CD4-positive, alpha-beta T cell treated with Interleukin-15 for 4 hours (primary cell): ENCODE measurements at places on chromosomes 12 and 14.

DNA sequence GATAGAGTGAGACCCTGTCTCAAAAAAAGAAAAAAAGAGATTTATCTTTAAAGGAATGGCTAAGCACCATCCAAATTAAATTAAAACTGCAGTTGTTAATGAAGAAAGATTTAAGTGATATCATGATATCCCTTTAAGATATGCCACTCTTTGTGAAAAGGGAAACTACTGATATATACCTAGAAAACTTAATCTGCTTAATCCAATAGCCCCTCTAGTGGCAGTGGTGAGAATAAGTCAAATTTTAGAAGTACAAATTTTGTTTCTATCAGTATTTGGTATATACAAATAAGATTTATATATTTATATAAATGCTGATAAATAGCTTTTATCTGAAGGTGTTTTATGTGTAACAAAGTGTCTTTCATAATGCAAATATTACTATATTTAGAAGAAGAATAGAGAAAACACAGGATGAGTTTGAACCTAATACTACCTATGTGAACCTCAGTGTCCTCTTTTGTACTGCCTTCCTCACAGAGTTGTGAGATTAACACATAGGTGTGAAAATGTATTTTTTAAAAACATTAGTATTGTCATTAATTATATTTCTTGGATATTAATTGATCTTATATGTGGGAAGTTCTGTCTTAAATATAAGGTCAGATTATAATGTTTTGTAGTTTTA is 51.4 kb upstream of the GARIN2 start:
- no peak for DNase-seq

DNA sequence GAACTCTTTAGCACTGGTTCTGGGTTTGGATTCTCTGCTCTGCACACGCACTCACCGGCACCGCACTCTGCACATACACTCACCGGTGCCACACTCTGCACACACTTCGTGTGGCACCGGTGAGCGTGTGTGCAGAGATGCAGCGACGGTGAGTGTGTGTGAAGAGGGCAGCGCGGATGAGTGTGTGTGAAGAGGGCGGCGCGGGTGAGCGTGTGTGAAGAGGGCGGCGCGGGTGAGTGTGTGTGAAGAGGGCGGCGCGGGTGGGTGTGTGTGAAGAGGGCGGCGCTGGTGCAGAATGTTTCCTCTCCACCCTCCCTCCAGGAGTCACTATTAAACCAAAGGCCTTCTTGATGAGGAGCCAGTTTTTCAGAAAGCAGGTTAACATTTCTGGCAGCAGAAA is 49.2 kb upstream of the MMP17 start:
- DNase-seq, result no peak

- no peak for DNase-seq
Observed at GRCh38 chr14:51430079-51430478, 190.0 kb downstream of the TMX1 start.

- DNase-seq, result no peak
Observed at GRCh38 chr14:95303552-95303951, 16.2 kb downstream of the CLMN start.

DNA sequence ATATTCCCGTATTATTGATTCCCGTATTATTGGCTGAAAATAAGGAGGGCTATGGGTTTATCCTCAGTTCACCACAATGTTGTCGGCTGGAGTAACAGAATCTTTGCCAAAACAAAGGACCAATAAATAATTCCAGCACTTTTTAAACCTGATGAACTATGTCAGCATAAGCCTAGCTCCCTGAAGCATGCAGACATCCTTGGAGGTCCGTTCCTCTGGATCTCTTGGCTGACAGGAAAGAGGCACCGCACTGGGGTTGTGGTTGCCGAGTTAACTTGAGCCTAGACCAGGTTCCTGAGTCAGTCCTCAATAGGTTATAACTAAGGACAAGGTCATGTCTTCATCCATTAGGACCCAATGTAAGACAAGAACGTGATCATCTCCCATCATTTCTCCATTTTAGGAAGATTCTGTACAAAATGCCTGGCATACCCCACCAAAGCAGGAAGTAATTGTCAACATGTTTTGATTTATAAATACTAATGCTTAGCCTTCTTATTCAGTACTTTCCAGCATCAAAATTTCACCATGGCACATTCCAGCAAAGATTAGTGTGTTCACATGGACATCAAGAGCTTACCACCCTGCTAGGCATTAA is 36.6 kb downstream of the NID2 start:
- DNase-seq, result no peak

DNA sequence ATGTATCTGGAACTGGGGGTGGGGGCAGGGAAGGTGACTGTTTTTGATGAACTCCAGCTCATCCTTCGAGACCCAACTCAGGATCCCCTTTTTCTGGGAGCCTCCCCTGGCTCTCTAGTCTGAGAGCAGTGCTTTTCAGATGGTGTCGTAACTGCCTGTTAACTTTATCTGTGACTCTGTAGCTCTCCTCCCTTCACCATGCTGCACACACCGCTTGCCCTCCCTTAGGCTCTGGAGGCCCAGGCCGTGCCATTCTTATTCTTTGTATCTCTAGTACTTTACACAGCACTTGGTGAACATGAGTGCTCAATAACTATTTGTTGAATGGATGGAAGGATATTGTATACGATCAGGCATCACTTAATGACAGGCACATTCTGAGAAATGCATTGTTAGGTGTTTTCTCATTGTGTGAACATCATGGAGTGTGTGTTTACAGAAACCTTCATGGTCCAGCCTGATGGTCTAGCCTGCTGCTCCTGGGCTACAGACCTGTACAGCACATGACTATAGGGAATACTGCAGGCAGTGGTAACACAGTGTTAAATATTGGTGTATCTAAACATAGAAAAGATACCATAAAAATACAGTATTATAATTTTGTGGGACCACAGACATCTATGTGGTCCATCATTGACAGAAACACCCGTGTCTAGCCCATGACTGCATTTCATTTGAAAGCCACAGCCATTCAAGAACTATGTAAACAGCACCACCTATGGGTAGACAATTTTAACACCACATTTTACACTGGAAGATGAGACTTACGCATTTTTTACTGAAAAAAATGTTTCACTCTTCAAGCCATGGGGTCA is 91.8 kb downstream of the EML1 start:
- DNase-seq, result peak; percentile 65

- no peak for DNase-seq
Observed at GRCh38 chr12:31057671-31058070, 16.0 kb upstream of the DDX11 start.

DNA sequence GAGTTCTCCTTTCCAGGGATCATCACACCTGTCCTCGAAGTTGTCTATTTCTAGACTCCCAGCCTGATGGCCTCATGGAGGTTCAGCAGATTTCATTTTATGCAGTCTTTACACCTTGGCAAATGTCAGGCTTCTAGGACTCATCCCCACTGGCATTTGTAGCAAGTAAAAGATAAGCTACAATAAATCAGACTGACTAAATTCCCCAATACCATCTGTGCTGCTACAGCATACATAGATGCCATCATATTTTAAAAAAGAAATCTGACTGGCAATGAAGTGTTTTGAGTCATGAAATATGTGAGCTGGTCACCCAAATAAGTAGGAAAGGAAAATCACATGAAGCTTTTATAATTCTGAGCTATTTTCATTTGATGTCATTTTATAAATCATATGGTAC is 55.3 kb downstream of the KCNC2 start:
- no peak for DNase-seq

- no peak for DNase-seq
Observed at GRCh38 chr14:34220921-34221320, 241.1 kb downstream of the SPTSSA start.

DNA sequence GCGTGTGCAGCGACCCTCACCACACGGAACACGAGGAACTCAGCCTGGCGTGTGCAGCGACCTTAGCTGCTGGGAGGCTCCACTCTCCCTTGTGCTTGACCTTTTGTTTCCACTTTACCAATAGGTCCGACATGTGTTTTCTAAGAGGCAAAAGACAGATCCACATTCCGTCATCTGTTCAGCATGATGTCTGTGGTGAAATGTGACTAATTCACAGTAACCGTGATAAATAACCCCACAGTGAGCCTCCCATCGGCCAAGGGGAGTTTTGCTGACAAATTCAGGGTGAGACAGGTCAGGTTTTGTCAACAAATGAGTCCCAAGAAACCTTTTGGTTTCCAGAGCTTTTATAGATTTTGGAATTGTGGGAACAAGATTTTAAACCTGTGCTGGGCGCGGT is 55.9 kb downstream of the MOK start:
- DNase-seq, result no peak

DNA sequence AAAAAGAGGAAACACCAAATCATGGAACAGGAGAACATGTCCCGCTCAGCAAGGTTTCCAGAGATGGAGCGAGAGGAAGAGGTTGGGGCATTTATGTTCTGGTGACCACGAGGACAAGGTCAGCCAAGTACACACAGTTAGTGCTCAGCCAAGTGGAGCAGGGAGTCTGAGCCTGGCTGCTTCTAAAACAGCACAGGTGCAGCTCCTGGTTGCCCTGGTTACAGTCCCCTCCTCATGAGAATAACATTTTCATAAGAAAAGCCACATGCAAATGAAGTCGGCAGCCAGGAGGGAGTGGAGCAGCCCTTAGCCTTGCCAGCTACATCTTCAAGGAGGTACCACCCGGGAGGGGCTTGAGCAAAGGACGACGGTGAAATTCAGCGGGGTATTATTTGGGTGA is 81.8 kb downstream of the NOS1 start:
- DNase-seq, result no peak
